ENCODE measurements at places on chromosomes 7 and 10.

DNA sequence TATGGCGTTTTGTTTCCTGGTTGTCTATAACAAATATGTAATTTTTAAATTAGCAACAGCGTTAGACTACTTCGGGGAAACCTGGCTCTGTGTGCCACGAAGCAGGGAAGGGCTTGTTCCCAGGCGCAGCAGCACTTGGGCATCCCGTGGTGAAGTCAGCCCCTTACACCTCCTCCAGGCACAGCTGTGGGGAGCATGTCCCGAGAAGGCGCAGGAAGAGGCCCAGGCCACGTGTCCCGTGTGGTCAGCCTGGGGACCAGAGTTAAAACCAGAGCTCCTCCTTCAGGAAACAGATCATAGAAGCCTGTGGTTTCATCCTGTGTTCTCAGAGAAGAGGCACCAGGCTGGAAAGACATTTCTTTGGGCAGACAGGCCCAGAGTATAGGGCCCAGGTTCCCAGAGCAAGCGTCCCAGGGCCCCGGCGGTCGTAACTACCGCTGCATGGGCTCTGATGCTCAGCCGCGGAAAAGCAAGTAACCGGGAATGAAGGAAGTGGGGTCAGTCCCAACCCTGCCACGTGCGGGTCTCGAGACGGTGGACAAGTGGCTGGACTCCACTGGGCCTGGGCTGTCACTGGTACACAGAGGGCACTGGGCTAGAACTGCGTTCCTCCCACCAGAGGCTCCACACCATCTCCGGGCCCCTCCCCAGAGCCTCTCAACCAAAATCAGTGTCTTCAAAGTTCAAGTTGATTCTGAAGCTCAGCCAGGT lies 7.1 kb downstream of the NUDT1 start:
- DNase-seq = no peak

GRCh38 chr10:129882291-129883010 lies 81.6 kb downstream of the EBF3 start:
- no peak for DNase-seq

DNA sequence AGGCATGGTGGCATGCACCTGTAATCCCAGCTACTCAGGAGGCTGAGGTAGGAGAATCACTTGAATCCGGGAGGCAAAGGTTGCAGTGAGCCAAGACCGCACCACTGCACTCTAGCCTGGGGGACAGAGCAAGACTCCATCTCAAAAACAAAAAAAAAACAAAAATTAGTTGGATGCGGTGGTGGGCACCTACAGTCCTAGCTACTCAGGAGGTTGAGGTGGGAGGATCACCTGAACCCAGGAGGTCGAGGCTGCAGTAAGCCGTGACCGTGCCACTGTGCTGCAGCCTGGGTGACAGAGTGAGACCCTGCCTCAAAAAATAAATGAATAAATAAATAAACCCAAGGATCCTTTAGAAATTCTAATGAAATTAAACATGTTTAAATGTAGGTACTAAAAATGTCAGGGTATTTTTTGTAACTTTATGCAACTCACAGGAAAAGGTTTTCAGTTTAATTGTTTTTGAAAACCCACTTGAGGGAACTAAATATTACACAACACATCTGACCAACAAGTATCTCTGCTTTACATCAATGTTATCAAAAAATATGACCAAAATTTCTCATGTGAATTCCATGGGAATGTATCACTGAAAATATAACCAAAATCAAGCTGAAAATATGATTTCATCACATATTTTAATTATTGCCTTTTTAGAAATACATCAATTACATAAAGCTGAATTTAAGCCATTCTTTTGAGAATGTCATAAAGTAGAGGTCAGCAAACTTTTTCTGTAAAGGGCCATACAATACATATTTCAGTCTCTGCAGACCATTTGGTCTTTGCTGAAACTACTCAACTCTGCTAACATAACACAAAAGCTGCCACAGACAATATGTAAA lies 23.9 kb downstream of the UPF2 start:
- no peak for DNase-seq

DNA sequence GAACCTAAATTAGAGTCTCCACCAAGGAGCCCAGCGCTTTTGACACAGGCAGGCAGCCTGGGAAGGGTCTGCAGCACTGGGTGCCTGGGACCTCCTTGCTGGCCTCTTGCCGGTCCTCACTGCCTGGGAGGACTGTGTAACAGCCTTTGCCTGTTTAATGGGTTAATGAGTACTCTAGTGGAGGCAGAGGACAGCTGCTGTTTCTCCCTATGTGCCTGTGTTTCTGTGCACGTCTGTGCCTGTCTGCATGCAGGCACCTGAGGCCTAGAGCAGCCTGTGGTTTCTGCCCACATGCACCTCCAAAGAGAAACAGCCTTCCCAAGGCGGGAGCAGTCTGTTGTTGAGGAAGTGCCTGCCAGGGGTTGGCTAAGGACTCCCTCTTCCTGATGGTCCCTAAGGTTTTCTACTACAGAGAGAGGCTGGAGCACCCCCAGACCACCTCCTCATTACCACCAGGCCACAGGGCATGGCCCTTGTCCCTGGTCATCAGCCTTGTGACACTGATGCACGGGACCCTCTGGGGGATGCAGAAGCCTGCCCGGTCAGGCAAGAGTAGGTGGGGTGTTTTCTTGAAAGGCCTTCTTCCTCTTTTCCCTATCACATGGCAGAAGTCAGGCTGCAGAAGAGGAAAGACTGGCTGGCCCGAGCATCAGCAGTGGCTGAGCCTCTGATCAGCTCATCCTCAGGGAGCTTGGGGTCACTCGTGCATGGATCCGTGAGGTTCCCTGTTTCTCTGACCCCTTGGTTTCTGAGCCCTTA lies 14.2 kb downstream of the SLC29A3 start:
- no peak for DNase-seq

DNA sequence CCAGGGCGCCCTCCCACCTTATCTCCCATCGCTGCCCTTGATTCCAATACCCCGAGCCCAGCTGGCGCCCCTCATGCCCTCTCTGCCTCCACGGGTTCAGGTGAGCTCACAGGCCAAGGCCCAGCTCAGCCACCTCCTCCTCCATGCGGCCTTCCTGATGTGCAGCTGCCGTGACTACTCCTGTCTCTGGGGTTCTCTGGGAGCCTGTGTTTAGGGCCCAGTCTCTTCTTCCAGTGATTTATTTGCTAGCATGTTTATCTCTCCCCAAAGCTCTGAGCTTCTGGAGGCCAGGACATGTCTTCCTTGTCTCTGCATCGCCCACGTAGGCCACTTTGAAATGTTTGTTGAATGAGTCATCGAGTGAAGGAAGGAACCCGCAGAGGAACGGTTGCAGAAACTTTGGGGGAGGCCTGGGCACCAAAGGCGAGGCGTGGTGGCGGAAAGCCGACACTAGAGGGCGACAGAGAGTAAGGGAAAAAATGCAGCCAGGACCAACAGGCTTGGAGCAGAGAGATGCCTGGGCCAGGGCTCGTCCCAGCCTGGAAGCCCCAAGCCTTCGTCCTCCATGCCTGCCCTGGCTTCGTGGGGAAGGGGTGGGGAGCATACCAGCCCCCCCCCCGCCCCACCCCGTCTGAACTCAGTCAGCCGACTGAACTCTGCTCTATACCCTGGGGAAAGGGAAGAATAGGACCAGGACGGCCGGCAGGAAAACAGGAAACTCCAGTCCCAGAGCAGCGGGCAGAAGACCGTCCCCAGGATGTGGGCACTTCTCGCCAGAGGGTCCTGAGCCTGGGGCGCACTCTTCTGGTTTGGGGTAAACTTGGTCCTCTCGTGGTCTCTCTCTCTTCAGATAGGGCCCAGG lies 10.9 kb upstream of the HSPB1 start:
- DNase-seq = peak; percentile 97

GRCh38 chr7:20831956-20832355 lies 45.3 kb upstream of the SP8 start:
- no peak for DNase-seq

- no peak for DNase-seq
Measured at GRCh38 chr7:155543011-155543876, 3.1 kb downstream of the CNPY1 start.

- DNase-seq = no peak
Measured at GRCh38 chr10:26219676-26220075, 3.1 kb downstream of the GAD2 start.

GRCh38 chr7:111527545-111527944 lies 34.7 kb downstream of the IMMP2L start:
- DNase-seq = no peak

DNA sequence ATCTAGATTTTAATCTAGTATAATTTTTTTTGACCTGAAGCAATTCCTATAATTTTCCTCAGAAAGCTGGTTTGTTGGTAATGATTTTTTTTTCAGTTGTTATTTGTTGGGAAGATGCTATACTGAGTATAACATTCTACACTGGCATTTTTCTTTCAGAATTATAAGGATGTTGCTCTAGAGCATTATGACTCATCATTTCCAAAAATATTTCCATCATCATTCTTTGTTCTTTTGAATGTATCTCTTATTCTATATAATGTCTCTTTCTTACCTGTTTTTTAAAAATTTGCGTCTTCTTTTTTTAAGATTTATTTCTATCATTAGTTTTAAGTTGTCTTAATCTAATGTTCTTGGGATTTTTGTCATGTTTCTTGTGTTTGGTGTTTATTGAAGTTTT lies 356.5 kb upstream of the KCND2 start:
- DNase-seq = no peak

GRCh38 chr7:155962191-155962967 lies 150.1 kb upstream of the SHH start:
- peak; percentile 26 for DNase-seq

GRCh38 chr7:23332910-23333612 lies 33.9 kb downstream of the MALSU1 start:
- no peak for DNase-seq

DNA sequence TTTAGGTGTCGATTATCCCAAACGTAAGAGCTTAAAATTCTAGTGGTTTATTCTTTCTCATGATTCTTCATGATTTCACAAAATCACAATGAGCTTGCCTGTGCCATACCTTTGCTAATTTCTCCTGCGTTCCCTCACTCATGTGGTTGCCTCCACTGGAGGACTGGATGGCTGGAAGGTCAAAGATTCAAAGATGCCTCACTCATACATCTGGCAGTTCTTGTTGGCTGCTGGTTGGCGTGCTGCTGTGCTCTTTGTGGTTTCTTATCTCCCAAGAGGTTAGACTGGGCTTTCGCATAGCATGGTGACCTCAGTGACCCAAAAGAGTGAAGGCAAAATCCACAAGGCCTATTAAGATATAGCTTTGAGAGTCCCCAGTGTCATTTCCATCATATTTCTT lies 877.6 kb upstream of the AUTS2 start:
- no peak for DNase-seq
